ENCODE measurements at places on chromosomes 2 and 18.

DNA sequence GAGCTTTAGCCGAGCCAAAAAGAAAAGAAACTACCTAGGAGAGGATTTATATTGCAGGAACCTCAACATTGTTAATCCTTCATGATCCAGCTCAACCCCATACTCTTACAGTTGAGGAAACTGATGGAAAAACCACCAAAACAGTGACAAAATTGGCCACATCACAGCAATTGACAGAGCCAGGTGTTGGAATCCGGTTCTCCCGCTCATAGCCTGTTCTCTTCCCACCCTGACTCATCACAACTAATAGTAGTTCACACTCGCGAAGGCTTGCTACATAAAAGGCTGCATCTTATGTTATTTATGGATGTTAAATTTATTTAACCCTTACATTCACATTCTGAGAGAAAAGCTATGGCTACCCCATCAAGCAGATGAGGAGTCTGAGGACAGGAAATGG is 33.7 kb downstream of the SLC9A4 start:
- no peak for DNase-seq

DNA sequence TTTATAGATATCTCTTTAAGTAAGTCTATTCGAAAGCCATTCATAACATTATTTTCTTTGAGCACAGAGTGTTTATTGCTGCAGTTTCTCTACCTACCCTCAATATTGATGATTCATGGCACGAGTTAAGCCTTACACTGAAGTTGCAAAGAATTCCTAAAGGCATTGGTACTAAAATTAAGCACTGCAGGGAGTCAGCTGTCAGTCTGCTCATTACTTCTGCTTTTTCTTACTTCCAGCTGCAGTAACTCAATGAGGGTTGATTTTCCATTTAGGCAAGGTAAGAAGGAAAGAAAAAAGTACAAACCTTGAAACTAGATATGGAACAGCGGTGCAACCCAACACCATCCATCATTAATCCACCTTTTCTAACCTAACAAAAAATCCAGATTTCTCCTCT is 65.2 kb downstream of the RNF152 start:
- DNase-seq: no peak

DNA sequence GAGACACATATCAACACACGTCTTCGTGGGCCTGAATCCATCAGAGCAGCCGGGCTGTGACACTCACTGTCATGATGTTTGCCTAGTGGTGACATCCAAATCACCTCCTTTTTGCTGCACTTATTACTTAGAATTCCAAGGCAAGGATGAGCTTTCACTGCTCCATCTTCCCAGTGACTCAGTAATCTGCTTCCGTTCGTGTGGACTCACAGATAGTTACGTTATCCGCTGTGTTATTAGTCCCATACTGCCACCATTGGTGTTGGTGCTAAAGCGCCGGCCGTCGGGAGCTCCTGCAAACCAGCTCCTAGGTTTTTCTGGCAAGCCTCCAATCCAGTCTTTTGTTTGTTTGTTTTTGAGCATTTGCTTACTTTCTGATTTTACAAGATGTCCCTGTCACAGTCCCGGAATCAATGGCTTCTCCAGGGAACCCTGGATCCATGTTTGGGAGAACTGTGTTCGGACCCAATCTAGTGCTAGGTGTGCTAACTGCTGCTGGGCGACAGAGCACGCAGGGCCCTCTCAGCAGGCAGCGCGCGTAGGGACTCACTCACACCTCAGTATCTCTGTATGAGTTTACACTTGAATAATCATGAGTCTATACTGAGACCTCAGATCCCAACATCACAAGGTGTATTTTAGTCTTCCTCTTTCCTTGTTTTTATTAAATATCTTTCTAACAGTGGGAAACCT is 42.6 kb downstream of the HDAC4 start:
- DNase-seq: no peak

DNA sequence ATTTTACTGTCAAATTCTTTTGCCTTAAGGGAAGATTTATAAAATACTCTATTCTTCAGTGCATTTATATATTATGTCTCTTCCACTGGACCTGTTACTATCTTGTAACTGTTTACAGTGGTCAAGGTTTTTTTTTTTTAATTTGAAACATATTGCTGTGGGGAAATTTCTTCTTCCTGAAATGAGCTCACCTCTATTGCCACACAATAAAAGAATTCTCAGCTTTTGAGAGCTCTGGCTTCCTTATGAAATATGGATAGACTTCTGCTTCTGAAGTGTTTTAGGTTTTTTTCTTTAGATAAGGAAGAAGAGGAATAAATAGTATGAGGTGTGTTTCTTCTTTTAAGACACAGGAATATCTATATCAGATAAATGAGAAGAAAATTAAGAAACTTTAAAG is 7.7 kb downstream of the VRK2 start:
- DNase-seq: no peak

DNA sequence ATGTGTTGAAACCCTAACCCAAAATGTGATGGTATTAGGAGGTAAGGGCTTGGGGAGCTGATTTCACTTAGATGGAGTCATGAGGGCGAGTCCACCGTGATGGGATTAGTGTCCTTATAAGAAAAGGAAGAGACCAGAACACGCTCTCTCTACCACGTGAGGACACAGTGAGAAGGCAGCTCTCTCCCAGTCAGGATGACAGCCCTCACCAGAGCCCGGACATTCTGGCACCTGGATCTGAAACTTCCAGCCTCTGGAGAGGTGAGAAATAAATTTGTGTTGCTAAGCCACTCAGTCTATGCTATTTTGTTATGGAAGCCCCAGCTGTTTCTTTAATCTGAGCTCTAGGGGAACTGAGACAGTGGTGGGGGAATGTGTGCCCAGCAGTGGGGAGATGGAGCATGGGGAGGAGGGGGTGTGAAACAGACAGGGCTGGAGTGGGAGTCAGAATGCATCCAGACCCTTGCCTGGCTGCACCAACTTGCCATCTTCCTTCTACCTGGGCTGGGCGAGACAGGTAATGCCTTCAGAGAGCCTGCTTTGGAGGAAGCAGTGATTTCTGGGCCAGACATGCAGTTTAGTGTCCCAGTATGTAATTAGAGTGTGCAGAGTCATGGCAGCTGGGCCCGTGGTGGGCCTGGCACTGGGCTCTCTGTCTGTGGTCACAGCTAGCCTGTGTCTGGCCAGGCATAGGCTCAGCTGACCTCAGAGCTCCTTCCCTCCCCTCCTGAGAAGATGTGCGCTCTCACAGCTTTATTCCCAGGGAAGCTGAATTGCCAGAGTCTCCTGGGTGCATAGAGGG is 38.1 kb downstream of the RHOB start:
- DNase-seq: no peak

DNA sequence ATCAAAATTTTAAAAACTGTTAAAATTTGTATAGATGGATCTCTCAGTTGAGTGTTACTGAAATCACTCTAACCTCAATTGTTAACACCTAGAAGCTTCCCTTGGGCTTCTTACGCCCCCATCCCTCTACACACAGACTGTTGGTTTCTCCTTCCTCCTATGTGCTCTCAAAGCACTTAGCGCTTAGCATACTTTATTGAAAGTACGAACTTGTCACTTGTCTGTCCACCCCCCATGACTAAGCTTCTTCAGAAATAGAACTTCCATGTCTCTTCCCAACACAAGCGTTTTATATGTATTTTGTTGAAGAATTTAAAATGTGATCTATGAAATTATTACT is 441 bp downstream of the MPHOSPH10 start:
- DNase-seq: no peak

GRCh38 chr2:159855557-159856061 is 57.6 kb upstream of the CD302 start:
- no peak for DNase-seq

DNA sequence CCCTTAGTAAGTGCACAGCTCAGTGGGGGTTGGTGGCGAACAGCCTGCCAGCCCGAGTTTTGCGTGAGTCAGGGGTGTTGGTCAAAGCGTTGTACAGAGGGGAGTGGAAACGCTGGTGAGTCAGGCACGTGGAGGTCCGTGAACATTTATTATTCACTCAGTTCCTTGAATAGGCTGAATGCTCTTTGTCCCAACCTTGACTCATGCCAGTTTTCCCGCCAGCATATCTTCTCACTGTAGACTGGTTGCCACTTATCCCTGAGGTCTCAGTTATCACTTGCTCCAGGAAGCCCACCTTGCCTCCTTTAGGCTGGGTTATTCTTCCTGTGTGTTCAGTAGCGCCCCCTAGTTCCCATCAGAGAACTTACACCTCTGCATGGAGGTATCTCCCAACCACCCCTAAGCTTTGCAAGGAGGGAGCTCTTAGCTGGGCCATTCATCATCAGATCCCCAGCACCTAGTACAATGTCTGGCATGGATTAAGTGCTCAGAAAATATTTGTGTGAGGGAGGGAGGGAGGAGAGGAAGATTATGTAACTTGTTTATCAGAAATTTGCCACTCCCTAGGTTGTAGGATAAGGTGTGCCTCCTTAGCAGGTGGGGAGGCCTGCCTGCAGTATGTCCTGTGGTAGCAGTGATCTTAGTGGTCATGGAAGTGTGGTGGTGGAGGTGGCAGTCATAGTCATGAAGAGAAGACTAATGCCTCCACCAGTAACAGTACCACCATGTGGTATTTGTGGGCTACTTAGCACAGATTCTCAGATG is 72.1 kb downstream of the CABLES1 start:
- DNase-seq: no peak

- DNase-seq: no peak
Measured at GRCh38 chr2:83959266-83959665, 499.8 kb downstream of the SUCLG1 start.

- DNase-seq: no peak
Measured at GRCh38 chr18:41144441-41144840, 810.6 kb upstream of the PIK3C3 start.

DNA sequence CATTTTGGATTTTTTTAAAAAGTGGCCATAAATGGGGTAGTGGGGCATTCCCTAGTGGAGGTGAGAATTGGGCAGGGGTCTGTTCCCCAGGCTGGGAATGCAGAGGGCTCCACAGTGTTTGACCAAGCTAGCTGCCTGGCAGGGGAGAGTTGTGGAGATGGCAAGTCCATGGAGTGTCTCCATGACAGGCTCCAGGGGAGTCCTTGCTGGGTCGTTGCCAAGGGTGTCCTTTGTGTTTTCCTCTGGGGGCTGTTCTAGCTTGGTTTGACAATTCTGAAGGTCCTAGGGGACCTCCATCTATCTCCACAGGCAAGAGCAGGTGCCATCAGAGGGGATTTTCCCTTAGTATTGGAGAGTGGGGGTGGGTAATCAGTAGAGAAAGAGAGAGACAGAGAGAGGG is 265.3 kb downstream of the DYSF start:
- no peak for DNase-seq

GRCh38 chr18:23870676-23871380 is 143.7 kb upstream of the TTC39C start:
- DNase-seq: no peak

DNA sequence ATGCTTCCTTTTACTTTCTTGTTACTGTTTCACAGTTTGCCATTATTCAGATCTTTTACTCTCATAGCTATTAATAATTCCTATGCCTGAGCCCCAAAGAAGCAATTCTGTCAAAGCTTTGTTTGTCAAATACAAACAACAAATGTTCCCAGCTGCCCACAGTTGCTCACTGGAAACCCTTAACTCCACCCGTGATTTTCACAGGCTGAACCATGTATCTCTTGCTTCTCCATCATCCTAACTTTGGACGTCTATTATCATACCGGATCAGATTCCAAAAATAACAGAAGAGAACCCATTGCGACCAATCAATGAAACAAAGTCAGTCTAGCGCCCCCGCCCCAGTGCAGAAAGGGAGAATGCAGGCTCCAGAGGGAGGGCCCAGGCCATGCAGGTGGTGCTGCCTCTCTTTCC is 24.2 kb downstream of the COLEC12 start:
- no peak for DNase-seq

- DNase-seq: no peak
Measured at GRCh38 chr2:10568736-10569432, 120.8 kb upstream of the ODC1 start.

- no peak for DNase-seq
Measured at GRCh38 chr18:49581371-49581770, 19.5 kb downstream of the LIPG start.

- DNase-seq: no peak
Measured at GRCh38 chr2:6657855-6658254, 207.9 kb downstream of the CMPK2 start.

- no peak for DNase-seq
Measured at GRCh38 chr2:240435457-240435947, at the start of gene GPC1. TSS of gene GPC1 (plus strand) at chr2:240435663. CDS start at chr2:240435919, 256 bp downstream.

DNA sequence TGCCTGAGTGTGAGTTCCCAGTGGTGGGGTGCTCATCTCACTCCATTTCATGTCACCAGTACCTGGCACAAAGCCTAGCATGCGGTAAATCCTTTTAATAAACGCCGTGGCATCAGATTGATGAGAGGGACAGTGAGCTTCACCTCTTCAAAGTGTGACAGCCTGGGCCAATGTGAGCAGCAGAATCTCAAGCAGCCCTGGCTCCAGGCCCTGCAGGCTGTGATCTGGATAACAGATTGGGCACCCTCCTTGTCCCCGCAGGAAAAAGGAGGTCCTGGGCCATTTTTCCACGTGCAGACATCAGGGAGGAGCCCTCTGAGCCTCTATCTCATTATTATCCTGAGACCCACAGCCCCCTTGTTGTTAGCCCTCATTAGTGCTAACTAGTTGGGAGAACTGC is 34.8 kb downstream of the TET3 start:
- DNase-seq: no peak

GRCh38 chr18:50312296-50313030 is 25.0 kb upstream of the CXXC1 start:
- DNase-seq: no peak

- no peak for DNase-seq
Measured at GRCh38 chr18:23743733-23744333, 54.6 kb downstream of the LAMA3 start.

DNA sequence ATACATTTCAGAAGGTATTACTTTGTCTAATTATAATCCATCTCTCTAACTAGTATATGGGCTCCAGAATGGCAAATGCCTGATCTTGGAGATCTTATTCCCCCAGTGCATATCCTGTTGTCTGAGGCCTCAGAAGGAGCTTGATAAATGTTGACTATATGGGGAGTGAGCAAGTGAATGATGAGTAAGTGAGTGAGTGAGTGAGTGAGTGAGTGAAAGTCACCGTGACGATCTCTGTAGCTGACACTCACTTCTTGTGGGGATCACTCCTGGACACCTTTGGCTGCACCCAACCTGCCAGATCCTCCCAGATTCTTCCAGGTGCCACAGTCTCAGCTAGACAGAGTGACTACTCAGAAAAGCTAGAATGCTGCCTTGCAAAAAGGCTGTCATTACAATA is 2.8 kb downstream of the XDH start:
- DNase-seq: no peak

- no peak for DNase-seq
Measured at GRCh38 chr2:189959450-189959849, 103.1 kb downstream of the MSTN start.

GRCh38 chr2:8850845-8851487 is 13.6 kb upstream of the KIDINS220 start:
- DNase-seq: no peak
